Mesendoderm (in vitro differentiated cells): ENCODE measurements at places on chromosomes 13 and 19.

DNA sequence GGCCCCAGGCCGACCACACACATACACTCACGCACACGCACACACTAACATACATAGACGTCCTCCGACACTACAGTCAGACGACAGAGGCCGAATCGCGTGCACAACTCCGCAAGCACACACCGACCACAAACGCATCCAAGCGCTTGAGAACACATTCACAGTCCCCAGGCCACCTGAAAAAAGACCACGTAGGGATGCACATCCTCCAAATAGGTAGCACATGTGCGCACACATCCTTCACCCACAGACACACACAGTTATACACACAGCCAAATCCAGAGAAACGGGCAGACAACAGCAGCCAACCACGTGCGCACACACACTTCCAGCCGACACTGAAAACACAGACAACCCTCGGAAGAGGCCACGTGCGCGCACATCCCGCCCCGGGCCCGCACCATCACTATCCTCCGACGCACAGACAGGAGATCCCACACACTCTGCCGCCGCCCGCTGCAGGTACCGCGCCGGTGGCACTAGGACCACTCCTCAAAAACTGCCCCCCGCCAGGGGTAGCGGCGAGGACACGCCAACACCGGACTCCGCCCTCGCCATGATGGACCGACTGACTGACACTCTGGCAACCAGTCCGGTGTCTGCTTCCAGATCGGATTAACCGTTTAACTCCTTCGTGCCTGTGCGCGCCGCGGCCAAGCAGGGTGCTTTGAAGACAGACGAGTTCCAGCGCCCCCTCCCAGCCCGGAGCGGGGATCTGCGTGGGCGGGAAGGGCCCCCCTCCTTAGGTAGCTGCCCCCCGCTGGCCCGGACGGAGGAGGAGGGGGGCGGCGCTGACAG lies 493 bp upstream of the PDE4A start:
- DNase-seq, result peak; percentile 98
- H3K27ac ChIP-seq, result no peak overlapping the region
- no peaks in the 10 kb centered on the region for H3K36me3 ChIP-seq
- H3K4me3 ChIP-seq, result peak overlapping the region; percentile 21
- H3K27me3 ChIP-seq, result peaks cover 14% of the 10 kb centered on the region

DNA sequence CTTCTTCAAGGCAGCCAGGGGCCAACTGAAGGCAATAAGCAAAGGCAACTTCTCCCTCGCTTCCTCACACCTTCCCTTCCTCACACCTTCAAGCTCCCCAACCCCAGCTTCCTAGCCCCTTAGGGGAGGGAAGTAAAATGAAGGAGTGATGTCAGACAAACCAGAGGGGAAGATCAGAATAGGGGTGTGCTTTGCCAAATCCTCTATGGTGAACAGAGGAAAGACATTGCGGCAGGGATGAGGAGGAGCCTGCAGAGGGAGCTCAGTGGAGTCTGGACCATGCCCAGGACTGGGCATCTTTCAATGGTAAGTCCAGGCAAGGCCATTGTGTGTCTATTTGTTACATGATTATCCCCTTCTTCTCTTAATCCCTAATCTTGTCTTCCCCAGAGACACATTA lies 164.0 kb downstream of the TSHZ3 start:
- no peak overlapping the region for H3K27ac ChIP-seq
- no peaks in the 10 kb centered on the region for H3K27me3 ChIP-seq
- no peaks in the 10 kb centered on the region for H3K36me3 ChIP-seq
- H3K4me3 ChIP-seq, result no peak overlapping the region
- H3K4me1 ChIP-seq, result no peaks in the 10 kb centered on the region

- no peaks in the 10 kb centered on the region for H3K27me3 ChIP-seq
- H3K36me3 ChIP-seq, result no peaks in the 10 kb centered on the region
- H3K27ac ChIP-seq, result no peak overlapping the region
- H3K4me3 ChIP-seq, result no peak overlapping the region
- DNase-seq, result no peak
Observed at GRCh38 chr19:33366897-33367296, 6.6 kb upstream of the CEBPG start.

- no peaks in the 10 kb centered on the region for H3K36me3 ChIP-seq
- H3K27ac ChIP-seq, result no peak overlapping the region
- no peak overlapping the region for H3K4me3 ChIP-seq
- no peaks in the 10 kb centered on the region for H3K27me3 ChIP-seq
- DNase-seq, result no peak
- H3K4me1 ChIP-seq, result no peaks in the 10 kb centered on the region
Observed at GRCh38 chr13:73697166-73697565, 437.0 kb downstream of the KLF12 start.

GRCh38 chr19:35029737-35030256 lies 473 bp upstream of the SCN1B start:
- H3K4me1 ChIP-seq, result no peaks in the 10 kb centered on the region
- H3K4me3 ChIP-seq, result no peak overlapping the region
- peaks cover 14% of the 10 kb centered on the region for H3K36me3 ChIP-seq
- no peak for DNase-seq
- H3K27ac ChIP-seq, result no peak overlapping the region
- H3K27me3 ChIP-seq, result no peaks in the 10 kb centered on the region

DNA sequence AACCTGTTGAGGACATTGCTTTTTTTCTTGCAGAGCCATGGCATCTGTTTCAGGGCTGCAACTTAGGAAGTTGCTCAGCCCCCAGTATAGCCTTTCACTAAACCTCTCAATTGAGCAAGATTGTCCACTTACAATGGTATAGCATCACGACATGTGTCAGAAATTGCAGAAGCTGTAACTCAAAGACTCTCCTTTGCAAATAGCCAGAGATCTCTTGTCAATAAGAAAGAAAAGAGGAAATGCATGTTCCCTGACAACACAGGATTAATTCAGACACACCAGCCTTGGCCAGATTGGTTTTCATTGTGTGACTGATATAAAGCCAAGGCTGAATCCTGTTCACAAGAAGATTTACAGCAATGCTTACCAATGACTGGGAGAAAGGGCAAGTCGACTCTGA lies 38.7 kb upstream of the CYSLTR2 start:
- no peak overlapping the region for H3K4me3 ChIP-seq
- no peaks in the 10 kb centered on the region for H3K36me3 ChIP-seq
- DNase-seq, result no peak
- no peak overlapping the region for H3K27ac ChIP-seq
- no peaks in the 10 kb centered on the region for H3K27me3 ChIP-seq

GRCh38 chr19:56291867-56292266 lies 19.3 kb downstream of the EDDM13 start:
- no peaks in the 10 kb centered on the region for H3K36me3 ChIP-seq
- no peaks in the 10 kb centered on the region for H3K27me3 ChIP-seq
- no peaks in the 10 kb centered on the region for H3K4me1 ChIP-seq
- no peak overlapping the region for H3K27ac ChIP-seq
- H3K4me3 ChIP-seq, result no peak overlapping the region

DNA sequence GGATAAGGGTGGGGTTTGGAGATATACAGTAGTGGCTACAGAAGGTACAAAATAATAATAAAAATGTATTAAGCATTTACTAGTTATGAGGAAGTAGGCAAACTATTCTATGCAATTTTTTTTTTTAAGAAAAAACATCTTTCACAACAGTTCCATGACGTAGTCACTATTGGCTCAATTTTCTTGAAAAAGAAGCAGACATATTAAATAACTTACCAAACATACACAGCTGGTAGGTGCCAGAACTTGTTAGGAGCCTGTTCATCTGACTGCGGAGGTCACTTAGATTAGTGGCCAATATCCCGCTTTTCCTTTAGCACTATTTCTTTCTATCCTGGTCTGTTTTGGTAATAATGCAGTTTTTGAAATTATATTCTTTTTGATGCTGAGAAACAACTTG lies 593.5 kb downstream of the KCTD12 start:
- no peak overlapping the region for H3K27ac ChIP-seq
- H3K4me1 ChIP-seq, result no peaks in the 10 kb centered on the region

- H3K27me3 ChIP-seq, result no peaks in the 10 kb centered on the region
- no peak for DNase-seq
- H3K4me3 ChIP-seq, result no peak overlapping the region
- no peaks in the 10 kb centered on the region for H3K36me3 ChIP-seq
- H3K4me1 ChIP-seq, result no peaks in the 10 kb centered on the region
Observed at GRCh38 chr19:29680447-29680846, 15.2 kb downstream of the PLEKHF1 start.

DNA sequence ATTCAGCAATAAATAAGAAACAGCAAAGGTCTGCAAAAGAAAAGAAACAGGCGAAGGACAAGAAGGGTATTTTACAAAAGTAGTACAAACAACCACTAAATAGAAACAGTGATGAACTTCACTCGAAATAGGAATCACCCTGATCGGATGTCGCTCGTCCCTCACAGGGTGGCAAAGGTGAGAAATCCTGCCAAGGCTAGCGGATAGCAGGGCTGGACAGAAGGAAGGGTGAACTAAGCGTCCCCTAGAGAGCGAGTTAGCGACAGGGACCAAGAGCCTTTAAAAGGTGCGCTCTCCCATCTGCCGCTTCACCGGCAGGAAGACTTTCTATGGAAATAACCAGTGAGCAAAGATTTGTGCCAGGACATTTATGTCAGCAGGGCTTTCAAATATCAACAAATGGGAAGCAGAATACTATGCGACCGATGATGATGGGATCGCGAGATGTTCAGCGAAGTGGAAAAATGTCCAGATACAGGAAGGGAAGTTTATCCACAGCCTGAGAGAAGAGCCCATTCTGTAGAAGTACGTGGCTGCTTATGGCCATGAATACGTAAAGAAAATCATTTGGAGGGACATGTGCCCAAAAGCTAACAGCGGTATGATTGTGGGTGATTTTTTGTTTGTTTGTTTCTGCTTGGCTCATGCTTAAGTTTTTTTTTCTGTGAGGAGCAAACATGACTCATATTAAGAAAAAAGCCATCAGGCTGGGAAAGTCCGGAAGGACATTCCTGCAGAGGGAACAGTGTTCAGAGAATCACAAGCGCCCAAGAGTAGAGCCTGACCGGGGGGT lies 18.9 kb downstream of the ELAVL1 start:
- H3K27me3 ChIP-seq, result no peaks in the 10 kb centered on the region
- no peak overlapping the region for H3K4me3 ChIP-seq
- no peak for DNase-seq
- no peak overlapping the region for H3K27ac ChIP-seq
- peaks cover 4% of the 10 kb centered on the region for H3K4me1 ChIP-seq

- no peaks in the 10 kb centered on the region for H3K4me1 ChIP-seq
- H3K27me3 ChIP-seq, result no peaks in the 10 kb centered on the region
- no peak overlapping the region for H3K4me3 ChIP-seq
- H3K36me3 ChIP-seq, result no peaks in the 10 kb centered on the region
Observed at GRCh38 chr19:6499052-6499790, 2.9 kb downstream of the TUBB4A start.

DNA sequence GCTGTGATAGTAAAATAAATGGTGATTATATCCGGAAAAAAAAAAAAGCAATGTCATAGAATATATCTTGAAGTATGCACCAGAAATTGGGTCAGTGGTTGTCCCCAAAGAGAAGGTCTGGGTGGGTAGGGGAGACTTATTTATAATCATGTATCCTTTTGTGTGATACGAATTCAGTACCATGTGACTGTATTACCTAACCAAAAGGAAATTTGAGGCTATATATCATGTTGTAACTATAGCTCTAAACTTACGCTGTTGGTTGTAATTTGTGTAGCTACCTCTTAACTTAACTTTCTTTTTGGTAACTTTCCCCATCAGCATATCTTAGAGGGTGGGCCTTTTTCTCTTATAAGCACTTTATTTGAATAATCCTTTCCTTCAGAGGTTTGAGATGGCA lies 25.2 kb upstream of the KCTD4 start:
- no peaks in the 10 kb centered on the region for H3K4me1 ChIP-seq
- no peaks in the 10 kb centered on the region for H3K27me3 ChIP-seq
- no peak overlapping the region for H3K4me3 ChIP-seq
- DNase-seq, result no peak

DNA sequence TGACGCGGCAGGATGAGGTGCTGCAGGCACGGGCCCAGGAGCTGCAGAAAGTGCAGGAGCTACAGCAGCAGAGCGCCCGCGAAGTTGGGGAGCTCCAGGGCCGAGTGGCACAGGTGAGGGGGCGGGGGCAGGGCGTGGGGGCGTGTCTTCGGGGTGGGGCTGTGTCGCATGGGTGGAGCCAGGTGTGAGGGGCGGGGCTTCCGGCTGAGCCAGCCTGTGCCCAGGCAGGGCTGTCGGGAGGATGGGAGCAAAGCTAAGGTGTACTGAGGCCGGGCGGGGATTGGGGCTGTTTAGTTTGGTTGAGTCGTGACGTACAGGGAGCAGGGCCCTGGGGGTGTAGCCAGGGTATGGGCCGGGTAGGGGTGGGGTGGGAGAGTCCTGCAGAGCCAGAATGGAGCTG lies 62.3 kb downstream of the KCNC3 start:
- H3K27me3 ChIP-seq, result no peaks in the 10 kb centered on the region
- H3K36me3 ChIP-seq, result no peaks in the 10 kb centered on the region
- H3K4me3 ChIP-seq, result no peak overlapping the region
- no peak overlapping the region for H3K27ac ChIP-seq

GRCh38 chr19:3024870-3025548 lies 4.1 kb downstream of the TLE2 start:
- H3K27me3 ChIP-seq, result peaks cover 9% of the 10 kb centered on the region
- peaks cover 7% of the 10 kb centered on the region for H3K4me1 ChIP-seq
- peak; percentile 83 for DNase-seq
- no peaks in the 10 kb centered on the region for H3K36me3 ChIP-seq
- H3K27ac ChIP-seq, result peak overlapping the region; percentile 71

- H3K36me3 ChIP-seq, result no peaks in the 10 kb centered on the region
- no peaks in the 10 kb centered on the region for H3K4me1 ChIP-seq
- no peaks in the 10 kb centered on the region for H3K27me3 ChIP-seq
- no peak overlapping the region for H3K27ac ChIP-seq
- H3K4me3 ChIP-seq, result no peak overlapping the region
- DNase-seq, result no peak
Observed at GRCh38 chr19:7811989-7812388, 18.0 kb upstream of the EVI5L start.

- H3K4me1 ChIP-seq, result no peaks in the 10 kb centered on the region
- no peak overlapping the region for H3K27ac ChIP-seq
- no peak for DNase-seq
- H3K4me3 ChIP-seq, result no peak overlapping the region
- no peaks in the 10 kb centered on the region for H3K36me3 ChIP-seq
- H3K27me3 ChIP-seq, result no peaks in the 10 kb centered on the region
Observed at GRCh38 chr19:8017808-8018207, 12.4 kb upstream of the ELAVL1 start.

DNA sequence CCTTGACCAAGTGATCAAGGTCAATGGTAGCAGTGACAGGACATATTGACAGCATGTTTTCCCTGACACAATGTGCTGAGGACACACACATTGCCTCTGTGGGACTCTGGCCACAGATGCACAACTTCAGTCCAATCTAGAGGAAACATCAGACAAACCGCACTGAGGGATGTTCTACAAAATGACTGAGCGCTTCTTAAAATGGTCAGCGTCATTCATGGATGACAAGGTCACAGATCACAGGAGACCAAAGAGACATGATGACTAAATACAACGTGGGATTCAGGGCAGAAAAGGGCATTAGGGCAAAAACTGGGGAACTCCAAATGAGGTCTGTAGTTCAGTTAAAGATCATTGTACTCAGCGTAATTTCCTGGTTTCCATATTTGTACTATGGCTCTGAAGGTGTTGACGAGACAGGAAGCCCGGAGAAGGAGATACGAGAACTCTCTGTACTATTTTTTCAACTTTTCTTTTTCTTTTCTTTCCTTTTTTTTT lies 20.6 kb downstream of the PBX4 start:
- no peak for DNase-seq
- H3K27ac ChIP-seq, result no peak overlapping the region
- no peaks in the 10 kb centered on the region for H3K36me3 ChIP-seq
- H3K4me1 ChIP-seq, result no peaks in the 10 kb centered on the region
- H3K27me3 ChIP-seq, result no peaks in the 10 kb centered on the region
